ENCODE measurements at places on chromosomes 11 and 22.
A peak's percentile ranks its signal among the peaks of the same experiment; 100 is the strongest.

GRCh38 chr11:120073196-120073595, 64.7 kb downstream of the TRIM29 start:
- no peak for DNase-seq

DNA sequence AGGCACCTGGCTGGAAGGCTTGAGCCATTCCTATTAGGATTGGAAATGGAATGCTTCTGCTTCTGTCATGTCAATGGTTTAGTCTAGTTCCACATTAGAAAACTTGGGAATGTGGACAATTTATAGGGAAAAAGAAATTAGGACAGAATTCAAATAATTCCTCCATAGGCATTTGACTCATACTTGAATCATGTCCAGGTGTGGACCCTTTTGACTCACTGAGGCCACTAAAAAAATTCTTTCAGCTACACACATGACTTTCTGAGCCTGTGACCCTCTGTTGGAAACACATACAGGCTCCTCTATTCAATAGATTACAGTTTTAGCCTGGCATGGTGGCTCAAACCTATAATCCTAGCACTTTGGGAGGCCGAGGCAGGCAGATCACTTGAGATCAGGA, 100.5 kb downstream of the RASSF10 start:
- no peak for DNase-seq

DNA sequence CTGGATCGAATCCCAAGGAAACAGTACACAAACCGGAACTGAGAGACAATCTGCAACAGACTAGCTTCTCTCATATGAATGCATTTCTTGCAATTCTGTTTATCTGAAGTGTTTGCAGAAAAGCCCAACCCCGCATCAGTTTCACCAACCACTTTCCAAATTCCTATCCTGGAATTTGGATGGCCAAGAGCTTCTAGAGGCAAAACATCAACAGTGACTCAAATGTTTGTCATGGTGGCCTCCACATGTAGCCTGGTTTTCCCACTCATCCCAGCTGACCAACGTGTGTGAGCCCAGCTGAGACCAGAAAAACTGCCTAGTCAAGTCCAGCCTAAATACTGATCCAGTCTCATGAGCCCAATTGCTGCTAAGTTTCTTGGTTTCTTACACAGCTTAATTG, 8.3 kb upstream of the MIEF1 start:
- DNase-seq, result no peak

DNA sequence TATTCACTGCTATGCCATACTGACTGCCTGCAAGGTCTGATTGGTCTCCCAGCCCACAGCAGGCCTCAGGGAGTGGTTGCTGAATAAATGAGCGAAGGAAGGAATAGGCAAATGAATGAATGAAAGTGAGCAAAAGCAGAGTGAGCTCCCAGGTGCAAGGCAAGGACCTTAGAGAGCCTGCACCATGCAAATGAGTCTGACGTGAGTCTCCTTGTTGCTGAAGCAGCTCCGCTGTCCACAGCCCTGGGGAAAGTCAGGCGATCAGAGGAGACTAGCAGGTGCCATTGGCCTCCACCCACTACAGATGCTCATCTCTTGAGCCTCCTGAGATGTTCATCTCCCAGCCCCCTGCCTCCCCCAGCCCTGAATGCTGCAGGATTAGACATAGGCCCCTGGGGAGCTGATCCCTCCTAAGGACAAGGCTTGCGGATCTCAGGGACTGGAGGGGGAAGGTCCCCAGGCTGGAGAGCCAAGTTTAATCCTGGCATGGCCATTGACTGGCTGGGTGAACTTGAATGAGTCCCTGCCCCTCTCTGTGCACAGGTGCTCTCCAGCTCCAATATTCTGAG, 22.1 kb downstream of the GDPD5 start:
- DNase-seq, result no peak

DNA sequence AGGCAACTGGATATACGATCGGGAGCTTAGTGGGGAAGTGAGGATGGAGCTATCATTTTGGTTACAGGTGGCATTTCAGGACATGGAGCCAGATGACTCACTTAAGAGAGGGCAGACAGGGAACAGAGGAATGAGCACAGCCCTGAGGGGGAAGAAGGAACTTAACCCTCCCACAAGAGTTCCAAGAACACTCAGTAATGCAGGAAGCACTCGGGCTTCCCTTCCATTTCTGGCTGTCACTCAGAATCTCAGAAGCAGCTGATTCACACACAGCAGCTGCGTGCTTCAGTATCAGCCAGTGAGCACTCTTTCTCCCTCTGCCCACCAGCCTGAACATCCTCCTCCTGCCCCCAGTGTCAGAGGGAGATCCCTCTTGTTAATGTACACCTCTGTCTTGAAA, 34.8 kb downstream of the EFCAB6 start:
- DNase-seq, result peak; percentile 35

GRCh38 chr11:1521382-1522080, 35.0 kb upstream of the MOB2 start:
- DNase-seq, result no peak

GRCh38 chr11:67060111-67060522, 3.5 kb downstream of the RHOD start:
- no peak for DNase-seq

DNA sequence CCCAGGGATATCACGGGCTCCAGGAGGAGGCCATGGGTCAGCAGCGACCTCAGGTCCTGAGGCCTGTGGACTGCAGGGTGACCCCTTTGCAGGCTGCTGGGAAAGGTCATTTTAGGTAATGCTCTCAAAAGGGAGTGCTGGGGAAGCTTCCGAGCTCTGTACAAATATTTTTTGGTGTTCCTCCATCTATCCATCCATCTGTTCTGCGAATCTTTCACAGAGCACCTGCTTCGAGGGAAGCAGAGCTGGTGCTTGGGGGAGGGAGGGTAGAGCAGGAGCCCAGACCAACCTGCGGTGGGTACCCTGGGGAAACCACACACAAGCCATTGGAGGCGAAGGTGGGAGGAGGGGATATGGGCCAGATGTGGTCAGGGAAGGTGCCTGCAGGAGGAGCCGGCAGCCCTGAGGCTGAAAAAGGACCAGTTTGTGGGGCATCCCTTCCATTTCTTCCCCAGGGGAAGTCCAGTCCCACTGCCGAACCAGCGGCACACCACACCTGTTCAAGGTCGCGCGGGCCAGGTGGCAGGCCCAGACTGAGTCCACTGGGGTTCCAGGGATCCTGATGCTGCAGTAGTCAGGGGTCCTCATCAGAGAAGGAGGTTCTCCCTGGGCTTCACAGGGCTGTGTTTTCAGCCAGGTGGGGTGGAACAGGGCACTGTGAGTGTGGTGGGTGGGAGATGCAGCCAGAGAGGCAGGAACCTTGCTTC, 13.1 kb downstream of the GNAZ start:
- DNase-seq, result no peak

DNA sequence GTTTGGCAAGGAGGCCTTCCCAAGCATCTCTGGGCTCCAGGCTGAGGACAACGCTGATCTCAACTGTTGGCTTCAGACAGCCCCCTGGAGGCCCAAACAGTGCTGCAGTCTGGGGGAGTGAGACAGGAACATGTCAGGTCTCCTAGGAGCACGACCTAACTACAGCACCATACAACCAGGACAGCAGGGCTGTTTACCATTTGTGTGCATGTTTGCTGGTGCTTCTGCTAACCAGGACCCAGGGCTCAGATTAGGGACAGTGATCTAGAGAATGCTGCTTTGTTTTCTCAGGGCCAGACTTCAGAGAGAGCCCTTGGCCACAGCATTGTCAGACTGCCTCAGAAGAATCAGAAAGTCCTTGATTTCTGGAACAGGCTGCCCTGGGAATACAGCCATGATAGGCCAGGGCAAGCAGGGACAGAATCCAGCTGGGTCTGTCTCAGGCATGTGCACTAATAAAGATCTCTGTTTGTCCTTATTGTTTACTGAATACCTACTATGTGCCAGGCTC, 126.5 kb downstream of the VPREB1 start:
- DNase-seq, result no peak

DNA sequence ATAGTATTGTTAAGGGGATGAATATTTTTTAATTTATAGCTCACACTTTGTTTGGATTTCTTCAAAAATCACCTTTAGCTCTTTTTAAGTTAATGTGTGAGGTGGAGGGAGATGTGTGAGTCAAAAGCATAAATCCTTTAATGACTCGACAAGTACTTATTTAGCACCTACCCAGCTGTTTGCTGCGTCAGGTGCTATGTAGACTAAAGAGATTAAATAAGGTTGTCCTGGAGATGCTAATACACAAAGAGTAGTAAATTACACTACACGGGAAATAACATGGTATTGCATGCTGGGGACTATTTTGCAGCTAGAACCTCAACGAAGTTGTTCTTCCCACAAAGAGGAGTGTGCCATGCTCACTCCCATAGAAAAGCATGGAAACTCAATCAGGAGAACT, 583.3 kb upstream of the TENM4 start:
- DNase-seq, result no peak

DNA sequence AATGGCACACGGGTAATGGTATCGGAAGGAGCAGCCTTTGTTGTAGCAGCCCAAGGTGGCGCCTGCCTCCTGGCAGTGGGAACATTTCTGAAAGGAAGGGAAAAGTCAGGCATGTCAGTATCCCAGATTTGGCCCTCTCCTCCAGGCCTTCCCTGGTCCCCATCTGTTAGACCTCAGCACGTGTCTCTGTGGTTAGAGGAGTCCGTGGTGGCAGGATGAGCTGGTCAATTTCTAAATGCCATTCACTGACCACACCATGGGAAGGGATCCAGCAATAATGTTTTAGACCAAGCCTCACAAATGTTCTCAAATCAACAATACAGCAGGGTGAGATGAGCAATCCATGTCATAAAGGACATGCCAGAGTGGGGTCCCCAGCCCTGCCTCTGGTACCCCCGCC, 49.0 kb upstream of the CYP2D6 start:
- no peak for DNase-seq

DNA sequence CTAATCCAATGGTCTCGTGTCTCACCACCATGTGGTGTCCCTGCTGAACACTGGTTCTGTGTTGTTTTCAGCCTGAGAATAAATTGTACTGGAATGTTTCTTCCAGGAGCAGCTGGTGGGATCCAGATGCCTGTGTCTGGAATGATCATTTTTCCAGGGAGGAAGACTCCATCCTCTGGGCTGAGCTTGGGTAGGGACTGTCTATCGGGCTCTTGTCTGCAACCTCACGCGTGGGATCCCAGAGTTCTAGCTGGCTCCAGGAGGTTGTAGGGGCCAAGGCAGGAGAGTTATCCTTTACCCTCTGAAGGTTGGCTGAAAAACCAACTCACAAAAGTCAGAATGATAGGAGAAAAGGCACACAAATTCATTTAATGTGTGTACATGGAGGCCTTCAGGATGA, 144.1 kb upstream of the B3GAT1 start:
- DNase-seq, result no peak

DNA sequence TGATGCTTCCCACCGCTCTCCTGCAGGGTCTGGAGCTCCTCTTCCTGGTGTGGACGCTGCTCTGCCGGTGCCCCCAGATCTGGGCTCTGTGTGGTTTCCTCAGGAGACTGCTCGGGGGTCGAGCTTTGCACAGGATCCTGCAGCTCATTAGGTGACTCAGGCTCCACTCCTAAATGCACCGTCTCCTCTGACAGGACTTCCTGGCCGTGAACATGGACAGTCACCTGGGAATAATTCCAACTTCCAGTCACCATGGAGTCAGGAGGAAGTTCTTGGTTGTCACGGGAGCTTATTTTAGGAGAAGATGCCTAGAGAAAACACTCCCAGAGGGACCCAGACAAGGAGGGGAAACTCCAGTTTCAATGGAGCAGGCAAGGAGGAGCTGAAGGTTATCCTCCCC, 11.9 kb downstream of the ZNF202 start:
- no peak for DNase-seq

DNA sequence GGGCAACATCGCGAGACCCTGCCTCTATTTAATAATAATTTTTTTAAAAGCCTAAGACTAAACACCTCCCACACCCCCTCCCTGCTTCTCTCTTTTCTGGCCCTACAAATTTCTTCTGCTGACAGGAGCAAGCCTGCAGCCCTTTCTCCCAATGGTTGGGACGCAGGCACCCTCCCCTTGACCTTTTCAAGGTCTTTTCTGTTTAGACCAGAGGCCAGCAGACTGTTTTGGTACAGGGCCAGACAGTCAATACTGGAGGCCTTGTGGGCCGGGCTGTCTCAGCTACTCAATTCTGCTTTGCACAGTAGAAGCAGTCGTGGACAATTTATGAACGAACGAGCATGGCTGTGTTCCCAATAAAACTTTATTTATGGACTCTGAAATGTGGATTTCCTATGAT, 92.3 kb downstream of the SCN3B start:
- no peak for DNase-seq
